ENCODE measurements at places on chromosomes 3 and 15.

- DNase-seq: peak; percentile 88
Measured at GRCh38 chr3:141076797-141077571, 25.8 kb downstream of the SPSB4 start.

- no peak for DNase-seq
Measured at GRCh38 chr3:81003817-81004216, 757.6 kb downstream of the GBE1 start.

DNA sequence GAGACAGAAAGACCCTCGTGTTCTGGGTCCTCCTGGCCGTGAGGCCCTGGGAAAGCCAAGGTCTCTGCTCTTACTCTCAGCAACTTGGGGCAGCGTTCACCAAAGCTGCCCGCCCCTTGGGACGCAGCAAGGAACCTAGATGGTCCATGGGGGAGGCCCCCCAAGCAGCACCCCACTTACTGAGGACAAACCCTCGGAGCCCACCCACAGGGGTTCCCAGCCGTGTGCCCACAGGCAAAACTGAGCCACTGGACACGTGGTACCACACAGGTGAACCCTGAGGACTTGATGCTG is 166.2 kb upstream of the IQSEC1 start:
- DNase-seq: no peak

DNA sequence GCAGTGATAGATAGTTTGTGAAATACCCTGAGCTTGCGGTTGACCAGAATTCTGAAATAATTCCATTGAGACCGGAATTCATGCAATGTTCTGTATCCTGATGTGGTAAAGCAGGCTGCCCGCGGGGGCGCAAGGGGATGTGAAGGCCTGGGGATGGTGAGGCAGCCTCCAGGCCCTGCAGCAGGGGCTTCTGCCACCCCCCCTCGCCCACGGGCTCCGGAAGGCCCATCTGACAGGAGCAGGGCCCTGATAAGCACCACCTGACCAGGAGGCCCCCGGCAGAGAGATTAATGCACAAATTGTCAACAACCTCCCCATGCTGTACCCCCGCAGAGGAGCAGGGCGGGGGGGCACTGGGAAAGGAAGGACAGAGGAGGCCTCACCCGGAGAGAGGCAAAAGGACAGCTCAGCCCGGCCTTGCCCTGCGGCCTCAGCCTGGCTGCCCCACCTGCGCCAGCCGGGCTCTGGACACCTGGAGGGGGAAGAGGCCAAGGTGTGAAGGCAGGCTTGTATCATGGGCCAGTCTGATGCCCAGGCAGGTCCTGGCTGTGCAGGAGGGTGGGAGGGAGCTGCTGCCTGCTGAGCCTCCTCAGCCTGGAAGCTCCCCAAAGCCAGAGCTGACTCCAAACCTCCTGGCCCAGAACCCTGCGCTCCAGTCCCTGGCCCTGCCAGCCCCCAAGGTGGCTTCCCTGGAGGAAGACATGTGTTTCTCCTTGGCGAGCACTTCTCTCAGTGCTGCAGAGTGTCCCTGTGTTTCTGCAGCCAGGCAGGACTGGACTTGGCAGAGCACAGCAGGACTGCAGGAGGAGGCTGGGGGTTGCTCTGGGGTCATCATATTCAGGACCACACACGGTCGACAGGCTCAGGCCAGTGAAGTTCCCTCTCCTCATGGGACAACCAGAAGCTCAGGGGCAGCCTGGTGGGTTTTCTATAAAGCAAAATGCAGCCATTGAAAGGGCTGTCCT is 46.5 kb downstream of the RPN1 start:
- DNase-seq: no peak

DNA sequence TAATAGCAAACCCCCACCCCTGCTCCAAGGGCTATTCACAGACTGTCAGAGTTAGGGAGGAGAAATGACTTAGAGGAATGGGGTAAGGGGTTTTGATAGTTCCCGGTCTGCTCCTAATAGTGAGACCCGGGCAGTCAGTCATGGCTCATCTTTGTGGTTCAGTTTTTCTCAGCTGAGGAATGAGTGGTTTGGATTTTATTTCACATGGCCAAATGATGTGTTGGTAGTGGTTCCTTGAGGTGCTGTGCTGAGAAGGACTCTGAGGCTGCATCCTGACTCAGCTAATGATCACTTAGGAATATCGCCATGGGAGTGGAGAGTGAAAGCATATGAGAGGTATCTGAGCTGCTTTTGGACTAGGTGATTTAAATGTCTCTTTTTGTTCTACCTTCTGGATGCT is 80.2 kb downstream of the LPP start:
- no peak for DNase-seq

DNA sequence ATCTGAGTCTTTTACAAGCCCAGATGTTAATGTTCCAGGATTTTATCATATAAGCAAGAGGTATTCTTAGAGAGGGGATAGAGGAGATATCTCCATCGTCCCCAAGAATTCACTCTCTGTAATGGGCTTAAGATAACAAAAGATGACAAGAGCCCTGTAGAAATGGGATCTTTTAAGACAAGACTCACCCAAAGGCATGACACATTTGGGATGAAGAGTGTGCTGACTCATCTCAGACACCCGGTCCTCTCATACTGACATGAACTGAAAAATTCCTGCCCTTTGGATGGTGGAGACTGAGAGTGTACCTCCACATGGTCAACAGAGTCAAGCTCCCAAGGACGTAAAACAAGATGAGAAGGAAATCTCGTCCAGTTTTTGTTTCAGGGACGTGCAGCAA is 11.0 kb downstream of the LEKR1 start:
- no peak for DNase-seq

DNA sequence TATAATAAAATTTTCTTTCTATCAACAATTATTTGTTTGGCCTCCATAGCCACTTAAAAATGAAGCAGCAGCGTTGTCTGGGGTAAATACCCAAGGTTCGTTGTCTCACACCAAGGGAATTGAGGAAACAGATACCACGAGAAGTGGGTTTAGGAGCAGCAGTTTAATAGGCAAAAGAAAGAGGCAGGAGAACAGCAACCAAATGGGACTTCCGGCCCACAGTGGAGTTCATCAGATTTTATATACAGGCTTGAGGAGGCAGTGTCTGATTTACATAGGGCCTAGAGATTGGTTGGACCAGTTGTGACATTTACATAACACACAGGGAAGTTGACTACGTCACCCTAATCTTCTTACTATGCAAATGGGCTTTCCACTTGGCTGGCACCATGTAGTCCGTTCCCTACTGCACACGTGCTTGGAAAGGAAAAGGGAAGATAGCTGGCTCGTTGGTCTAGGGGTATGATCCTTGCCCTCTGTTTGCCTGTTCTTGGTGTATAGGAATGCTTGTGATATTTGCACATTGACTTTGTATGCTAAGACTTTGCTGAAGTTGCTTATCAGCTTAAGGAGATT is 61.5 kb upstream of the SETMAR start:
- DNase-seq: no peak

DNA sequence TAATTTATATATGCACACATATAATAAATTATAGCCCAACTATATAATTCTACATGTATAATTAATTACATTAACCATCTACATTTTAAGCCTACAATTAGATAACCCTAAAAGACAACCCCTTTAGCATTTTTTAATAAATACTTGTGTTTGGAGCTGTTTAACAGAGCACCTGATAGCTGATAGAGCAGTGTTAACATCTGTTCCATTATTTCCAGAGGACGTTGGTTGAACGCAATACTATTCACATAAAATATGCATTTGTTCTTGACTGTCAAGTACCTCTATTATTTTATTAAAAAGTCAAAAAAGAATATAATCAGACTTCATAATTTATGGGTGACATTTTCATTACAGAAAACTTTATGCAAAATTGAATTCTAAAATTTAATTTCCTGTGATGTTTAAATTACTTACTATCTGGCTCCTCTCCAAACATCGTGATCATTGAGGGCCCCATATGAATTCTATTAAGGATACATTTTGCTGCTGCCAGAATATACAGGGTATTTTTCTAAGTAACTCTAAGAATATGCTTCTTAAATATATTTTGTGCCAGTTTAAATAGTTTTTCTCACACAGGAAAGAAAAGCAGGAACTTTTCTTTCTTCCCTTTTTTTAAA is 234.3 kb downstream of the SHOX2 start:
- no peak for DNase-seq

DNA sequence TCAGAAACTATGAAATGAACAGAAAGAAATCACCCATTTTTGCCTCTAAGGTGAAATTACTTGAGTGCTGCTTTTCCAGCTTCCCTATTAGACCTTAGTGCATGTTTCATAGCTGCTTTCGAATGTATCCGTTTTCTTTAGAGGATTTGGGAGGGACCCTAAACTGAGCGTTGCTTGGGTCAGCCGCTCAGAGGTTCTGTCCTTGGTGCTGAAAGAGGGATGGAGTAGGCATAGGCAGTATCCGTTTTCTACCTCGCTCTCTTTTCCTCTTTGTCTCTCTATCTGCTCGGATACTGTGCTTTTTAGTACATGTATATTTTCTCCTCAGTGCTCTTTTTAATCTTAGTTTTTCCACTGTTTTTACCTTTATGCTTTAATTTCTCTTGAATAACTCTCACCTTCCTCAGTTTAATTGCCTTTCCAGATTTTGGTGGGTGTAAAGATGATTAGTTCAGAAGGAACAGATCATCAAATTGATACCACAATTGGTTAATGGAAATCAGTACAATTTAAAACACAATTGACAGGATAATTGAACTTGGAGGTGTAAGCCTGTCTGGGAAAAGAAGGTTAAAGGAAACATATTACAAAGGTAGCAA is at the start of gene DRD3:
Gene DRD3, minus strand, starts transcription at position 283 of the 599 bp plus-strand sequence. CDS start 7,060 bp downstream, outside the sequence.
- DNase-seq: no peak

DNA sequence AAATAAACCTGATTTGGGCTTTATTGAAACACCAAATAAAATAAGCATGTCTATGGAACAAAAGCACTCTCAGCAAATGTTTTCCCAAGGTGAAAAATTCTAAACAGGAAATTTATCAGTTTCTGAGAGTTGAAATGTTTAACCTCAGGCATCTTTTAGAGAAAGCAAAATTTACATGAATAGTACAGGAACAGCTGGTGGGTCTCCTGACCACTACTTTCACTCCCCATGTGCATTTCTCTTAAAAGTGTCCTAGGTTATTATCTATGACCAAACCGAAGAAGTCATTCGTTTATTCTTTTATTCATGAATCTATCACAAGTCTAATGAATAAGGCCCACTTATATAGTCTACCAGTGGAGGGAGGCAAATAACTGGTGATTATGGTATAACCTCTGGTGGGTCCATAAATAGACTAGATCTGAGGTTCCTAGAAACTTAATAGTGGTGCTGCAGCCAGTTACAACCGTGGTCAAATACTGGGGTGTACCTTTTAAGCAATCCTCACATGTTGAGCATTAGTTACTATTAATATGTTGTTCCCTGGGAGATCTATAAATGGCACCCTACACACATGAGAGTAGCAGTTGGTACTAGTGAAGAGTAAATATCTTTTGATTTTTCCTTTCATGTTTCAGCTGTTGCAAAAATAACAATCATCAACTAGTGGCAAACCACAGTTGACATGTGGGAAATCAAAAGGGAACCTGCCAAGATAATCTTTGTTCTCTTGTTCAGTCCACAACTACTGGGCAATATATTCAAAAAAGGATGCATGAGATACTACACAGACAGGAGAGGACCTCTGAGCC is 169.3 kb upstream of the STAC start:
- DNase-seq: no peak

GRCh38 chr3:30628901-30629590 is 22.6 kb downstream of the TGFBR2 start:
- no peak for DNase-seq

DNA sequence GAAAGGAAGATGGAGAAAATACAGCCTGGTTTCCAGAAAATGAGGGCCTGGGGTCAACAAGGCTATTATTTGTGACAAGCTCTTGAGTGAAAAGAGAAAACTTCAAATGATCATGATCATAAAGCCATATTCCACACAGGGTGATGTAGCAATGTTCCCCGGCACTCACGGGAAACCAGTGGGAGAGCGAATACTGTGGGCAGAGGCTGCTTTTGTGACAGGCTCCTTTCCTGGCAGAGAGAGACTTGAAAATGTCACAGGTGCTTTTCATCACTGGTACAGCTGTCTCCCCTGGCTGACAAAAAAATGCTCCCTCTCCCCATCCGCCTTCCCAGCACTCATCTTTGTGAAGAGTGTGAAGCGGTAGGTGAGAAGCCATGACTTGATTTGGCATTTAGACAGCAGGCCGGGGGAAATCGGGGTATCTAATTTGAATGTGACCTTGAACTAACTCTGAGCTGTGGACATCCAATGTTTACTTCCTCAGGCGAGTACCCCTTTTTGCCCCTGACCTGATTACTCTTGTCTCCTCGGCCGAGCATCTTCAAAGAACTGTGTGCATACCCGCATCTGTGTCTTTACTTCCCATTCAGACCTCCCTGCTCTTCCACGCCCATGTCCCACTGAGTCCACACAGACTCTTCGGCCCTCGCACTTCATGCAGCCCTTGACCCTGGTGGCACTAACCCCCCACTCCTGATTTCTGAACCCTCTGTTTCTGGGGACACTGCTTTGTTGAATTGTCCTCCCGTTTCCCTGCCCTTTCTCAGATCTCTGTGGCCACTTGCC is 23.2 kb downstream of the CA12 start:
- DNase-seq: no peak

DNA sequence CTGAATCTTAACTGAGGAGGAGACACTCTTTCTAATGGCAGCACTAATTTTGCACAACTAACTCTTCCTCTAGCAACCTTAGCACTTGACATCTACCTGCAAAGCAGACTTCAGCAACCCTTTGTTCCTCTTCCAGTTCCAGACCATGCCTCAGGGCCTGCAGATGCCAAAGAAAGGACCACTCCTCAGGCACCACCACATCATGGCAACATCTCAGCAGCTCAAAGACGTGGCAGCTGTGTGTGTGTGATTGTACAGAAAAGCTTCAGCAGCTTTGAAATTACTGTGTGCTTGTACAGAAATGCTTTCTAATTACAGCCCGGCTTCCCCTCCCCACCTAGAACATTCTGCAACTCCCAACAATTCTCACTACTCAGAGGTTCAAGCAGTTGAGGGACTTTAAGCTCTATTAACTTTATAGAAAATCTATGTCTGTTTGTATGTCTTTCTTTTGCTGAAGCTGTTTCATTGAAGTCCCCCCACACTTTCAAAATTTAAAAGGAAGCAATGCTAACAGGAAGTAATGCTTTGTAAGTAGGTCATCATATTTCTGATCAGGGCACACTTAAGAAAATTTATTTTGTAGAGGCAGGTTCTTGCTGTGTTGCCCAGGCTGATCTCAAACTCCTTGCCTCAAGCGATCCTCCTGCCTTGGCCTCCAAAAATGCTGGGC is 115.2 kb downstream of the CD47 start:
- DNase-seq: no peak

- DNase-seq: no peak
Measured at GRCh38 chr3:4772171-4772804, 206.9 kb upstream of the BHLHE40 start.

DNA sequence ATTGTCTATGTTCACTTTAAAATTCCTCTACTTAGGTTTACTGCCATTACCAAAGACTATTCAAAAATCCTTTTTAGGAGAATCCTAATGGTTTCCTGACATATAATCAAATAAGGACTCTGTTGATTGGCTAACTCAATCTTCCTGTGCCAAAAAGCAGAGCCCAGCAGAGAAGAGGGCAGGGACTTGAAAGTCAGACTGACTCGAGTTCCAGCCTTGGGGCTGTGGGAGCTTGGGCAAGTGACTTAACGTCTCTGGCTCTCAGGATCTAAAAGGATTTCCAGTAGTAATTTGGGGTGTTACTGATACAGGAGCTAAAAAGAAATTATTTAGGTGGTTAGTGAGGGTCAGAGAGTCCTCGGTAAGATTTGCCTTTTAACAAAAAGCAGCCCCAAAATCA is 10.9 kb downstream of the CCR5 start:
- DNase-seq: no peak

GRCh38 chr3:152058856-152059255 is 185.4 kb downstream of the SUCNR1 start:
- no peak for DNase-seq
